ENCODE measurements at places on chromosomes 4 and X.

DNA sequence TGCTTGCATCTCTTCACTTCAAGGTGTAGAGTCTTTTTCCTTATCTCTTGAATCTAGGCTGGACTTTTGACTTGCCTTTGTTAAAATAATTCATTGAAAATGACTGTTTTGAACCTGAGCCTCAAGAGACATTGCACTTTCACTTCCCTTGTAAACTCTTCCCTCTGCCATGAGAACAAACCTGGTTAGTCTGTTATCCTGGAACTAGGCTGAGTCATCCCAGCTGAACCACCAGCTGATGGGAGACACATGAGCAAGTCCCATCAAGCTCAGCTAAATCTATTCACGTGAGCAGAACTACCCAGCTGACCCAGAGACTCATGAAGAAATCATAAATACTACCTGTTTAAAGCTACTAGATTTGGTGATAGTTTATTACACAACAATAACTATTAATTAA, 202.3 kb upstream of the CENPE start:
- DNase-seq, result no peak

GRCh38 chrX:14554131-14554715, 24.9 kb downstream of the GLRA2 start:
- no peak for DNase-seq

DNA sequence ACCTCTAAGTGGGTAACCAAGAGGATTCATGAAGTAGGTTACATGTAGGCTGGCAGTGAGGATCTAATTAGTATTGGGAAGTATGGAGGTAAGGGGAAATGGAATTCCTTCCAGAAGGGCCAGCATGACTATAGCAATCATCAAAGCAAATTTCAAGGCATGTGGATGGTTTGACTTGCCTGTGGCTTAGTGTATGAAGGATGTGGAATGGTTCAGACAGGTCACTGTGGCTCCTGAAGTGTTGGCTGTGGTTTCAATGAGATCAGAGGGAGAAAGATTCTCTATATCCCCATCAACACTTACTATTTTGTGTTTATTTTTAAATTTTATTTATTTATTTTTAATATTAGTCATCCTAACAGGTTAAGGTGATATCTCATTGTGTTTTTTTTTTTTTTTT, 121.6 kb upstream of the TBC1D9 start:
- DNase-seq, result no peak

DNA sequence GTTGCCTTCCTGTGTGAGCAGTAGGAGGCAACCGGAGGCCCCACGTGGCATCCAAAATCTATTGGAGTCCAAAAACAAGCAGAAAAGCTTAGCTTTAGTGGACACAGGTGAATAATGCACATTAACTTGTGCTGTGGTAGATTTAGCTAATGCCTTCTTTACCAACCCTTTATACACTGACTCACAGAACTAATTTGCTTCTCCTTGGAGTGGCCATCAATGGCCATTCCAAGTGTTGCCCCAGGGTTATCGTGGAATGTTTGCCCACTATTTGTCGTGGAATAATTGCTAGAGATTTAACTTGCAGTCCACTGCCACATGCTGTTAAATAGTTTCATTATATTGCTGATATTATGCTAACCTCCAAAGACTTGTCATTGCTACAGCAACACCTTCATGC, 729.1 kb downstream of the STPG2 start:
- DNase-seq, result no peak

- no peak for DNase-seq
Measured at GRCh38 chrX:64427281-64427680, 32.0 kb upstream of the MTMR8 start.

DNA sequence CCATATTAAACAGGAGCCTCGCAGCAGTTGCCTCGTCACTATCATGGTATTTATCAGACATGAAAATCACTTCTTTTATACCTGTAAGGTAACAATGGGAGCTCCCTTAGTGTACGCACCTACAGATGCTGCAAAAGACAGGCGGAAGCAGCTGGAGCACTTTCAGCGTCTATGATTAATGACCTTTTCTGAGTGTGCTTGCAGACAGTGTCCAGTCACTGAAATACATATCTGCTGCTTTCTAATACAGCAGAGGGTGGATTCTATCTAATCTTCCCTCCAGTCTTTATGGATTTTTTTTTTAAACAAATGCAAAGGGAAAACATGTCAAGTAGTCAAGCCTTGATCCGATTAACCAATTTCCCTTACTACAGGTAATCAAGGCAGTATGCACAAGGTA, 24.1 kb downstream of the DCTD start:
- DNase-seq, result no peak

GRCh38 chrX:12610079-12610478, 181.1 kb upstream of the PRPS2 start:
- no peak for DNase-seq

GRCh38 chr4:184456337-184456736, 18.0 kb downstream of the IRF2 start:
- no peak for DNase-seq

- no peak for DNase-seq
Measured at GRCh38 chr4:2482192-2482591, 13.3 kb downstream of the RNF4 start.

DNA sequence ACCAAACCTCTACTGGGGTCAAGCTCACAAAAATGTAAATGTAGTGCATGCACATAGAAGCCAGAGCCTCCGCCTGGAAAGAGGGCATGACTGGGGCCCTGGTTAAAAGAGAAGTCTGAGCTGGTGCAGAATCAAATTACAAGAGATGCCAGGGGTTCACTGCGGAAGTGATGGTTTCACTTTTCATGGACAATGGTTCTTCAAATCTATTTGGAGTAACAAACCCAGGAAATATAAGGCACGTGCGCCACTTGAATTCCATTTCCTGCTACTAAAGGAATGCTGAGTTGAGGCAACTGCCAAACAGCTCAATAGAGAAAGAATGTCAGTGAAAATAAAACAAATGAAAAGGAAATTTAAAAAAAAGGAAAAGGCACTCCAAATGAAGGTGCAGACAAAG, 79.8 kb downstream of the FUNDC1 start:
- DNase-seq, result no peak

- no peak for DNase-seq
Measured at GRCh38 chr4:140743194-140743931, 12.8 kb downstream of the TBC1D9 start.

DNA sequence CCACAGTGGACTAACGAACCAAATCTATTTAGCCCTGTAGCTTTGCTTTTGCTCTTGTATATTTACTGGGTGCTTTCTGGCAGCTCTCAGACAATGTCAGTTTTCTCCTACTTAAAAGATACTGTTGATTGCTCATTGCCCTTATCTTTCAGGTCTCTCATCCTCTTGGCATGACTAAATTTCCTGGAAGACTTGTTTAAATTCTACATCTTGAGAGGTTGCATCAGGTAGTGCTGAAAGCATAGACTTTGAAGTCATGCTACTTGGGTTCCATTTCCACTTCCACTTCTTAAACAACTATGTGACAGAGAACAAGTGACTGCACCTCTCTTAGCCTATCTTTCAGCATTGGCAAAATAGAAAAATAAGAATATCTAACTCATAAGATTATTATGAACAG, 8.4 kb downstream of the TDO2 start:
- DNase-seq, result no peak

DNA sequence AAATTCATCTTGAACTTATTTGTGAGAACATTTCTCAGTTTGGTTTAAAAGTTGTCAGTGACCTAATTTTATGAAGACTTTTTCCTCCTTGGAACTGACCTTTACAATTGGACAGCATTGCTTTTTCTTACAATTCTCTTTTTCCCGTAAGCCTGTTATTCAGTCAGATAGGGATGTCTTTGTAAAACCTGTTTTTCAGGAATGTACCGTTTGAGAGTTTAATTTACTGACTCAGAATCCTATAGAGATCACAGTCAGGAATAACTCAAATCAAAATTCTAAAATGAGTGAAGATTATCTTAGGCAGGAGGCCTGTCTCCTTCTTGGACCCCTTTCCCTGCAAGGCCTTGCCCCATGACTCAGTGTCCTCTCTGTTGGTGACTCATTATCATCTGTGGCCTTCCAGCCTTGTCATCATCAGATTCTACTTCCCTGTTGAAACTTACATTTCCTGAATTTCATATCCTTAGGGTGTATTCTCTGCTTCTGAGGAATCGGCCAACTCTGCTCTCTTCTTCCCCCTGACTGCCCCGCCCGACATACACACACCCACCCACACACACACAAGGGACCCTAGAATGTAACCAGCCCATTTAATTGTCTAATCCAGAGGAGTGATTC, 99.8 kb downstream of the ARHGAP10 start:
- no peak for DNase-seq

DNA sequence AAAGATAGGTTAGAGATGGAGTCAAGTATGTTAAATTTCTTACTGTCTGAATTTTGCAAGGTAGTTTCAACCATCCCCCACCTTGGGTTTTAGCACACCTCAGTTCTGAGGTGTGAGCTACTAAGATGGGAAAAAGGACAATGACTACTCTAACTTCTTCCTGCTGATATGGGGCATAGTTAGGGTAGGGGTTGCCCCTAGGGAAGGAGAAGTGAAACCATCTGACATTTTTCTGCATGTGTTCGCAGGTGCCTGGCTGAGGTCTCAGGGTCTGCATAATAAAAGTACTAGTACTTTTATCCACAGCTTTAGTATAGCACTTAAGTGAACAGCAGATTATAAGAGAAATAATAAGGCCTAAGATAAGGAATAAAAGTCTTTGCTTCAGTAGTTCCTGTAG, 129.5 kb upstream of the CYSLTR1 start:
- DNase-seq, result no peak

DNA sequence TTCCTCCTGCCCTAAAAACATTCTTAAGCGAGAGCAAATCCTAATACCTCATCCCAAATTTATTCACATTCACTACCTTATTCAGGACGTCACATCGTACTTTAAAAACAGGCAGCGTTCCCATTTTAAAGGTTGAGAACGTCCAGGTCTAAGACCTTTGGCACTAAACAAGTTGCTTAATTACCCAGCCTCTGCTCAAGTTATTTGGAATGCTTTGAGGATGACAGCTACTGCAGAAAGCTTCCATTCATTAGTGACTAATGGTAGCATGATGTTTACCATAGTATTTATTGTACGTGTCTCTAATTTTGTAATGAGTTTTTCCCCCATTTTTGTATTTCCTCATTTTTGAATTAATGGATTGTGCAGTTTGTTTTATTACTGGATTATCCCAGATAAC, 1.5 kb downstream of the USP38 start:
- no peak for DNase-seq

- DNase-seq, result no peak
Measured at GRCh38 chr4:71830497-71831190, 46.8 kb upstream of the GC start.

DNA sequence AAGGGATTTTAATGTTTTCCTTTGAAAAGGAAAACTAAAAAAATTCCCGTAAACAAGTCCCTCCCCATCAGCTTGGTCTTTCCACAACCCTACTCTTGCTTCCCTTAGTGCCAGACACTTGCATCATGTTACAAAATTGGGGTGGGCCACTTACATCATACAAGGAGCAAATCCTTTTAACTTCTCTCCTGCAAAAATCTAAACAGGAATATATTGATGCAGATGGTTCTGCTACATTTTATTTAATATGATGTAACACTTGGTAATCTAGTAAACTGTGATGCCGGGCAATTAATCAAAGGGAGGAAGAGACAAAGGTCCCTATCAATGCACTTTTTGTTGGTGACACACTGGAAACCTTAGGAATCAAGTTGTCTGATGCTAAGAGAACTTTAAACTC, 125.3 kb downstream of the UBE2K start:
- no peak for DNase-seq

GRCh38 chrX:38999967-39000745, 198.9 kb downstream of the MID1IP1 start:
- DNase-seq, result no peak

- no peak for DNase-seq
Measured at GRCh38 chrX:128754130-128754529, 701.9 kb upstream of the ACTRT1 start.

DNA sequence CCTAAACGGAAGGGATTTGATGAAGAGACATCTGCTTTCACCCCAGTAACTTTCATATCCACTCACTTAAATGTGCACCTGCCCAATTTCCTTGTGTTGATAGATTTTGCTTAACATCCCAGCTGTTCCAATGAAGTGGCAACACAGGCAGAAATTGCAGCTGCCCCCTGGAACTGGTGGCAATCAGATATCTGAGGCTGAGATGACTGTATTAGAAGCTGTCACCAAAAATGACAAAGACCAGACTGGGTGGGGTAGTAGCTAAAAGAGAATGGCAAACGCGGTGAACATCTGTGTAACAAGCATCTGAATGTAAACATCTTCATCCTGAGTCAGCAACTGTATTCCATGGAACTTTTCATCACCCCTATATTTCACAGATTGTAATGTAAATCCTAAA, 17.1 kb downstream of the GABRA2 start:
- DNase-seq, result no peak

- no peak for DNase-seq
Measured at GRCh38 chr4:175559126-175559525, 252.9 kb downstream of the GPM6A start.

DNA sequence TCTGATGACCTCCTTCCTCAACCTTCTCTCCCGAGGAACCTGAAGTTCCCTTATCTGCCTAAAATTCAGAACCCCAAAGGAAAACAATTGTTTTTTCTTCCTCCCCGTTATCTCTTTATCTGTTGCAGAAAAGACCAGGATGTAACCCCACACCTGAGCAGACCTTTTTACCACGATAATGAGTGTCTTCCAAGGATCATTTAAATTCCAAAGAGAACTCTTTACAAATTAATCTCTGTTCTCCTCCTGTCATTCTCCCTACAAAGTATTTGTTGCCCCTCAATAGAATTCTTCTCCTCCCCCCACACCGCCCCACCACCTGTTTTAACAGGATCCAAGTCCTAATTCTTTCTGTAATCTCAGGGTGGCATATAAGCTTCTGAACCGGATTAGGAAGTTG, 78.5 kb upstream of the NLGN4X start:
- DNase-seq, result no peak

GRCh38 chr4:77745792-77746191, 73.4 kb downstream of the CNOT6L start:
- DNase-seq, result no peak

- no peak for DNase-seq
Measured at GRCh38 chrX:146054311-146054710, 236.7 kb downstream of the SLITRK2 start.
